ENCODE measurements at places on chromosomes 16 and 17. TPM values are rescaled to one million over a fixed set of nuclear protein-coding genes. Genes with fewer than 3 reads are reported as not detected.
A peak's percentile ranks its signal among the peaks of the same experiment; 100 is the strongest.

SEPTIN12 gene
- 0.78 TPM for total RNA-seq

DNA sequence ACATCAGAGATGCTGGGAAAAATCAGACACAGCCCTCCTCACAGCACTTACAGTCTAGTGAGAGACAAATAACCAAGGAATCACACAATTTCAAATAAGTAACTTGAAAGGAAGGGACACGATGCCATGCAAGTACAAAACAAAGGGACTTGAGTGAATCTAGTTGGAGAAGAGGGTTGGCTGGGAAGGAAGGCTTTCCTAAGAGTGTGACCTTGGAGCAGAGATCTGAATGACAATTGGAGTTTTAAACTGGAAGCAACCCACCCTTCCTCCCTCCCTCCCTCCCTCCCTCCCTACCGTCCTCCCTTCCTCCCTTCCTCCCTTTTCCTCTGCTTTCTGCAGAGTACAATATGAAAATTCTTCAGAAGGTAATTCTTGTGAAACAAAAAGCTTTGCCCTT is 31.1 kb downstream of the ADAMTS18 start:
- no peak for DNase-seq

- DNase-seq, result peak; percentile 49
Measured at GRCh38 chr17:47802341-47803022, 19.1 kb downstream of the OSBPL7 start.

- DNase-seq, result no peak
Measured at GRCh38 chr17:27338536-27338985, 44.6 kb downstream of the WSB1 start.

- no peak for DNase-seq
Measured at GRCh38 chr17:66087073-66087472, 104.9 kb downstream of the CEP112 start.

DNA sequence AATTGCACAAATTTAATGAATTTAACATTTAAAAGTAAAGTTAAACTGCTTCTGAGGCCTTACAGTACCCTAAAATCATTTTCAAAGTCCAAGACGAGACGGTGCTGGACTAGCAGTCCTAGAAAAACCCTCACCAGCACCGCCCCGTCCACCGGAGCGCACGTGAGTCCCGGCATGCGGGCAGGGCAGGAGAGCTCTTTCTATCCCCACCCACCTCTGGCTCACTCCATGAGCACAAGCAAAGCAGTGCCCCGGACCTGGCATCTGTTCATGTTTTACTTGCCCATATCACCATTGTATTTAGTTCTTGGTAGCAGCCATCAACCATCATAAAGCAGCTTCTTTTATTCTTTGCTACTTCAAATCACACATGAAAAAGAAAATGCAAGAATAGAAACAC is 41.7 kb downstream of the ANKRD11 start:
- no peak for DNase-seq

DNA sequence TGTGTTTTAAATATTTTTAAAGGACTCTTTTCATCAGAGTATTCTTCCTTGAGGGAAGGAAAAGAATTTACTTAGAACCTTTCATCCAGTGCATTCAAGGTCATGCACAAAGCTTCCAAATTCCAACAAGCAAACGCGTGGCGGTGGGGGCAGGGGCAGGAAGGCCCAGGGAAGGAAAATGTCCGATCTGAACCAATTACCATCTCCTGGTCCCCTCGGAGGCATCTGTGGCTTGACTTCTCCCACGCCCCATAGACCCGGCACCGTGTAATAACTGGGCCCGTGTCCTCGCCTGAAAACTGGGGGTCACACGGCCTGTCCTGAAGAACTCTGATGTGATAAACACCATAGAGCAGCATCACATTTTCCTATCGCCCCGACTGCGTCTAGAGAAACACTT is 18.3 kb downstream of the MEAK7 start:
- no peak for DNase-seq

GRCh38 chr17:80070375-80071115 is 30.8 kb upstream of the GAA start:
- DNase-seq, result no peak
